Left renal cortex interstitium (tissue), 4 donors: ENCODE measurements at places on chromosomes 11 and 22. TPM values are rescaled to one million over a fixed set of nuclear protein-coding genes. Genes with fewer than 3 reads are reported as not detected.

- no peak for DNase-seq
Measured at GRCh38 chr11:46669711-46670139, 30.7 kb downstream of the ARHGAP1 start.

DNA sequence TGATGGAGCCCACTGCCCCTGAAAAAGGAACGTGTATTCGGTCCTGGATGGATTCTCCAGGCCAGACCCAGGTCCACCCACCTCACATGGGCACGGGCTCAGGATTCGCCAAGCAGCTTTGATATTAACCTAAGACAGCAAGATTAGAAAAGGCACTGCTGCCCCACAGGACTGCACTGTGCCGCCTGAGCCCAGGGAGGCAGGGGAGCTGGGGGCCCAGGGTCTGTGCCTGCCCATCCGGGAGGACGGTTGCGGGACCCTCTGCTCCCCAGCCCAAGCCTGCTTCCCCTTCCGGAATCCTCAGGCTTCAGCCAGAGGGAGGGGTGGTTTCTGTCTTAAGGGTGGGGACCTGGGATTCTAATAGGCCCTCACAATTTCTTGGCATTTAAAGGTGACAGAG is 13.5 kb upstream of the VSIG10L2 start:
- DNase-seq, result no peak

- no peak for DNase-seq
Measured at GRCh38 chr11:9990221-9990973, 303.6 kb downstream of the SBF2 start.

Gene KCNK7
- not detected for polyA plus RNA-seq
